ENCODE measurements at places on chromosomes 13 and 19. TPM values are rescaled to one million over a fixed set of nuclear protein-coding genes. Genes with fewer than 3 reads are reported as not detected.

DNA sequence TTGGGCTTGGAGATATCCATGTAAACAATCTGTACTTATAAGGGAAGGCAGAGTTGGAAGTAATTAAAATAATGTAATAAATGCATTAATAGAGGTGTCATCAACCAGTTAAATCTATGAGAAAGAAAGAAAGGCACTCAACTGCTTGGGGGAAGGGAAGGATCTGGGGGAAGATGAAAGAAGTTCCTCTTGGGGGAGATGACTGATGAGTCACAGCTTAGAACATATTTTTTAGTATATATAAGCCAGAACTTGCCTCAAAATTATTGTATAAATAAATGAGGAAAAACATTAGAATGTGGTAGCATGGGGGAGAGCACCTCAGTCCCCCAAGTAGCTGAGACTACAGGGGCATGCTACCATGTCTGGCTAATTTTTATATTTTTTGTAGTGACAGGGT is 205.8 kb downstream of the GGACT start:
- DNase-seq, result no peak

GRCh38 chr13:24921881-24922280 is 157.9 kb downstream of the RNF17 start:
- no peak for DNase-seq

TLE5 gene
- total RNA-seq, result 324 TPM

- no peak for DNase-seq
These were observed 17.6 kb upstream of the DHRS12 start for GRCh38 chr13:51821606-51822005.

GRCh38 chr13:113939944-113940297 is 34.0 kb downstream of the C13orf46 start:
- DNase-seq, result peak; percentile 81

GRCh38 chr13:43401361-43401760 is 378.0 kb downstream of the DNAJC15 start:
- DNase-seq, result no peak

MIA gene
- not detected for total RNA-seq

- no peak for DNase-seq
These were observed 119.3 kb upstream of the GJB6 start for GRCh38 chr13:20351281-20352022.

- no peak for DNase-seq
These were observed 17.1 kb upstream of the PSMC4 start for GRCh38 chr19:39953915-39954314.

GRCh38 chr13:72431981-72432682 is 295.3 kb downstream of the MZT1 start:
- DNase-seq, result no peak

ZNF726 gene
- total RNA-seq, result 13.6 TPM

VWA8 gene
- total RNA-seq, result 16.7 TPM

DNA sequence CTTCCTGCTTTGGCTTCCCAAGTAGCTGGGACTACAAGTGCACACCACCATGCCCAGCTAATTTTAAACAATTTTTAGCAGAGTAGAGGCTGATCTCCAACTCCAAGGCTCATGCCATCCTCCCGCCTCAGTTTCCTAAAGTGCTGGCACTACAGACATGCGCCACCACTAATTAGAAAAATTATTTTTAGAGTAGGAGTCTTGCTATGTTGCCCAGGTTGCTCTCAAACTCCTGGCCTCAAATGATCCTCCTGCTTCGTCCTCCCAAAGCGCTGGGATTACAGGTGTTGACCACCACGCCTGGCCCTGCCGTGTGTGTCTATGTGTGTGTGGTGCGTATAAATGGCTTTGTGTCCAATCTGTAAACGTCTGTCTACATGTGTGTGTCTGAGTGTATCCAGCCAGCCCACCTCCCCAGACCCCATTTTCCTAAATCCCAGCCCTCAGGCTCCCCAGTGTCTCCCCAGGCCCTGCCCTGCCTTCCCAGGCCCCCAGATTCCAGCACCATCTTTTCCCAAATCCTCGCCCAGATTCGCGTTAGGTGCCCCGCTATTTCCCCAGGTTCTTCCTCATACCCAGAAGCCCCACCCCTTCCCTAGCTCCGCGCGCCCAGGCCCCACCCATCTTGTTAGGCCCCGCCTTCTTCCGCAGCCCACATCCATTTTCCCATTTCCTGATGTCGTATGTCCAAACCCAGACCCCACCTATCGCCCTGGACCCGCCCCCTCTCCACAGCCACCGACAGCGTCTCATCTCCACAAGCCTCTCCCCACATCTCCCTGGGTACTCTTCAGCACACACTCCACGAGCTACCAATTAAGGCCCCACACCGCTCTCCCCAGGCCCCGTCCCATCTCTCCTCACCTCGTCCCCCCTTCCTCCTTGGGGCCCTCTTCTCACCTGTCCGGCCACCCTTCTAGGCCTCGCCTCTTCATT is 24.9 kb downstream of the SLC8A2 start:
- peak; percentile 24 for DNase-seq

- peak; percentile 73 for DNase-seq
These were observed 5.0 kb downstream of the ZSCAN5A start for GRCh38 chr19:56309511-56310185.

ZNF230 gene
- total RNA-seq, result 2.2 TPM

CDC42EP5 gene
- 15.4 TPM for total RNA-seq

DNA sequence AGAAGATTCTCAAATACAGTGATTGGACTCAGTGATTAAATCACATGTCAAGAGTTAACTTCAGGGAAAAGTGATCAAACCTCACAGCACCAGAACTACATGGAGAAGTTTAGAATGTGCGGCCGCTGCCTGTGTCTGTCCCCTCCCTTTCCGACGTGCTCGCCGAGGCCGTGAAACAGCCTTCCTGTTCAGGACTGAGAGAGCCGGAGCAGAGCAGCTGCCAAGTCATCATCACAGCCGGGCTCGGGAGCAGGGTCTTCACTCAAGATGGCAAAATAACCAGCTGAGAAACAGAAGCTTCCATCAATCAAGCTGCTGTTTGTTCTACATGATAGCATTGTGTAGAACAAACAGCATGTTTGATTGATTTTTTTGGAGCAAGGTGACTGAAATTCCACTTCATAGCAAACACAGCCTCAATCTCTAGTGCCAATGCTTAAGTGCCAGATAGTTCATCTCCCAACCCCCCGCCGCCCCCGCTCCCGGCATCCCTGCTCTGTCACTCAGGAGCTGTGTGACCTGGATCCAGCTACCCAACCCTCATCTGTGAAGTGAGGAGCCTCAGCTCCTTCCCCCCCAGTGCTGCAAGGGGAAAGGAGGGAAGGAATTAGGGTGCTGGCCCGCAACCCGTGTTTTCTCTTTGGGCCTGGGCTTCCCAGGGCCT is 70.6 kb downstream of the HSPH1 start:
- peak; percentile 43 for DNase-seq

DNA sequence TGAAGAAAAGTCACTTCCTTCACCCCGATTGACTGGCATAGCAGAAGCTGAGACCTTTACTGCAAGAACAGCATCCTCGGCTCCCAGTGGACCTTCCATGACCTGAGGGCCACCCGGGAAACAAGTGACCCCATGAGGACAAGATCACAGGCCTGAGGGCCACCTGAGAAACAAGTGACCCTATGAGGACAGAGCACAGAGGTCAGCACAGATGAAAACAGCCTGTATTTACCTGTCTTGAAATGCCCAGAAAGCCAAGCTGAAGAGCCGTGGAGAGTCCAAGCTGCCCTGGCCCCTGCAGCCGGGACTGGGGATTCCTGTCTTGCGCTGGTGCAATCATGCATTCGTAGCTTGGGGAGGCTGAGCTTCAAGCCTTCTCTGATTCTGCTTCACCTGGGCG is 114.2 kb upstream of the SPACA7 start:
- DNase-seq, result no peak

- DNase-seq, result no peak
These were observed 12.7 kb downstream of the KDM4B start for GRCh38 chr19:4981681-4981958.

GRCh38 chr19:46077815-46078167 is 37.0 kb upstream of the IGFL4 start:
- DNase-seq, result no peak

DNA sequence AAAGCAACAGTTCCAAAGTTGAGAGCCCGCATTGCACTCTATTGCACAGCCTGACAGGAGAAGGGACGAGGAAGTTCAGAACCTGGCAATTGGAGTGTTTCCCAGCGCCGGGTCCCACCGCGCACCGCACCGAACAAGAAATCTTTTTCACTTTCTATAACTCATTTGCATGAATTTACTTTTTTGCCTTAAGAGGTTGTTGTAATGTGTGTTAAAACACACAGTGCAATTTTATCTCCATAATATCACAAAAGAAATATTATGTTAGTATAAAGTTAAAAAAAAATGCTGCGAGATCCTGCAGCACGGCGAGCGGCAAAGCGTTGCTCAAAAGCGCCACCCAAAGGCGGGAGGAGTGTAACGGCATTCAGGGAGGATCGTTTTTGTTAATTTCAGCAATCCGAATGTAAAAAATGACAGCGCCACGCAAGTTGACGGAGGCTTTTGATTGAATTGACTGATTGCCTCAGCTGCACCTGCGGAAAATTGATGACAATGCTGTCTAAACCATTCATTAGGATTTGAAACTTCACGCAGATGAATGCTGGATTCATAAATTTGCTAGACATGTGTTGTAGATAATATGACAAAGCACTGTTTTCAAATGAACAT is 303.6 kb upstream of the ZNF507 start:
- DNase-seq, result peak; percentile 41

GRCh38 chr19:2306281-2306806 is 1.6 kb downstream of the LINGO3 start:
- DNase-seq, result no peak

ZNF426 gene
- 10.4 TPM for total RNA-seq

PALM3 gene
- total RNA-seq, result 123 TPM

DNA sequence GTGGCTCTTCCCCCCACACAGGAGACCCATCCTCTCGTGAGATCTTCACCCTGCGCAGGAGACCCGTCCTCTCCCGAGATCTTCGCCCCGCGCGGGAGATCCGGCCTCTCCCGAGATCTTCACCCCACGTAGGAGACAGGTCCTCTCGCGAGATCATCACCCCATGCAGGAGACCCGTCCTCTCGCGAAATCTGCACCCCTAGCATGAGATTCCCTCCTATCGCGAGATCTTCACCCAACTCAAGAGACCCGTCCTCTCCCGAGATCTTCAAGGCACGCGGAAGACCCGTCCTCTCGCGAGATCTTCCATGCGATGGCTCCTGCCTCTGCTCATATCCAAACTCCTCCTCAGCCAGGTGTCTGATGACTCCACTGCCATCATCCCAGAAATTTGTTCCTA is 24.3 kb downstream of the LAIR2 start:
- DNase-seq, result no peak

DNA sequence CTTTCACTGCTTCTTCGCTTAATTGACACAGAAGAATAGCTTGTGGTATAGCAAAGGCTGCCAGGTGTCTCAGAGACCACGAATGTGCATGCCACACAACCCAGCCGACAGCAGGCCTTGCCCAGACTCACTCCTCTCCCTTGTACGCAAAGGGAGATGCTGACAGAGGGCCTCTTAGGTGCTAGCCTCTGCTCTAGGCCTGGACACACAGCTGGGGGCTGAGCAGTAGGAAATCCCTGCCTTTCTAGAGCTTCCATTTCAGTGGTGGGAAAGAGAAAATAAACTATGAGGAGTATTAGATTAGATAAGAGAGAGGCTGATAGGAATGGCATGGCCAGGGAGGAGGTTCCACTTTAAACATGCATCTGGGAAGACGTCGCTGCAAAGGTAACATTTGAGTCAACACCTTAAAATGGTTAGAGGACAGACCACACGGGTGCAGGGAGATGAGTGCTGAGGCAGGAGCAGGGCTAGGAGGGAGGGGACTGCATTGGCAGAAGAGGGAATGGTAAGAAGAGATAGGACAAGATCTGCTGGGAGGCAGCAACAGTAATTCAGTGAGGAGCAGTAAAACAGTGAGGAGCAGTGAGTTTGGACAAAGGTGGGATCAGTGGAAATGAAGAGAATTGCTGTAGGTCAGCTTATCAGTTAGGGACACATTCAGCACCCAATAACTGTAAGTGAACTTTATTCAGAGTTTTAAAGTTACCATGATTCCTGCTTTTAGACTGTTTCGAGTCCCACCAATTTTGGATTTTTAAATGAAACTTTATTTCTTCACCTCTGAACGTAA is 100.0 kb downstream of the RNF17 start:
- no peak for DNase-seq

KLK3 gene
- 0.33 TPM for total RNA-seq

DNA sequence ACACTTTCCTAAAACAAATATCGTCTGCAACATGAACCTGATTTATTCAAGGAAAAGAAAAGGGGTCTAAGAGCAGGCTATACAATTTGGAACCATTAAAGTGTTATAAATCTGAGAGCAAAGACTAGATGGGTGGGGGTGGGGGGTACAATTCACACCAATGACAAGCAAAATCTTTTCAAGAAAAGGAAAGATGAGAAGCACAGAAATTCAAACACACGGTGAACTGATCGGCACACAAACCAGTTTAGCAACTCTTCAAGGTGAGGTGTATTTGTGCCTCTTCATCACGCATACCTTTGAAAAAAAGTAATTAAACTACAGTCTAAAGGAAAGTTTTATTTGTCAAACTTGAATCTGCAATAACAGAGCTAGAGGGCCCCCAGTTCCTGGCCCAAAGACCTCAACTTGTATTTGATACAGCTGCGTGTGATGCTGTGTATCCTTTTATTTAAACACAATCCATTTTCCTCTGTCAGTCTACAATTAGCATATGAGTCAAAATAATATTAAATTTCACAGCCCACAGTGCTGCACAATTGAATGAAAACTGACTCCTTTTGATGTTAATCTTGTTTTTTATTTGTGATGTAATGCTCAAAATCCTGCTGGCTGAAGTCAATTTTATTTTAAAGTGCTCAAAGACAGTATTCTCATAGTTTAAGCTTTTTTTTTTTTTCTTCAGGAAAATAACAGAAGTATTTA is 14.2 kb downstream of the EFNB2 start:
- DNase-seq, result no peak

DNA sequence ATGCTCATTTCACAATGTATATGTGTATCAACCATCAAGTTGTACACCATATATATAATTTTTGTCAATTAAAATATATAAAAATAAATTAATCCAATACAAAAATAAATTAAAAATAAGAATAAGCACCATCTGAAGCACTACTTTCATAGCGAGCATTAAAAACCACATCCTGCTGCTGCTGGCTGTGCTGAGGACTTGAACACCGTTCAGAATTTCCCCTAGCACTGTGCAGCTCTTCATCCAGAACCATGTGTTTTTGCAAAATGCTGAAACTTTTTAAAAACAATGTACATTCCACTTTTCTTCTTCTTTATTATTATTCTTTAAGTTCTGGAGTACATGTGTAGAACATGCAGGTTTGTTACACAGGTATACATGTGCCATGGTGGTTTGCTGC is 40.0 kb upstream of the FOXO1 start:
- no peak for DNase-seq

DNA sequence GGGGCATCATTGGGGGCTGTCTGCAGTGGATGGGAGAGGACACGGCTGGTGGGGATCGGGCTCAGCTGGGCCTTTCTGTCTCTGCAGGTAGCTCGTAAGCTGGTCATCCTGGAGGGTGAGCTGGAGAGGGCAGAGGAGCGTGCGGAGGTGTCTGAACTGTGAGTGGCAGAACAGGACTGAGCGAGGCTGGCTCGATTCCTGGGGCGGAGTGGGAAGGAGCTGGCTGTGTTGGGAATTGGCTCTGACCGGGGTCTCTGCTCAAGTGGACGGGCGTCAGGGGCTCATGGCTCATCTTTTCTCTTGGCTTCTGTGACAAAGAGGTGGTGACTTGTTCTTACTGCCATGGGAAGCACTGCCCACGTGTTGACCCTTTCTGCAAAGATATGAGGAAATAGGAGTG is 11.6 kb downstream of the TPM4 start:
- no peak for DNase-seq

CD79A gene
- 4.7 TPM for total RNA-seq

All from upper lobe of left lung (tissue), 6 donors.